ENCODE measurements at places on chromosomes 12 and 14.

DNA sequence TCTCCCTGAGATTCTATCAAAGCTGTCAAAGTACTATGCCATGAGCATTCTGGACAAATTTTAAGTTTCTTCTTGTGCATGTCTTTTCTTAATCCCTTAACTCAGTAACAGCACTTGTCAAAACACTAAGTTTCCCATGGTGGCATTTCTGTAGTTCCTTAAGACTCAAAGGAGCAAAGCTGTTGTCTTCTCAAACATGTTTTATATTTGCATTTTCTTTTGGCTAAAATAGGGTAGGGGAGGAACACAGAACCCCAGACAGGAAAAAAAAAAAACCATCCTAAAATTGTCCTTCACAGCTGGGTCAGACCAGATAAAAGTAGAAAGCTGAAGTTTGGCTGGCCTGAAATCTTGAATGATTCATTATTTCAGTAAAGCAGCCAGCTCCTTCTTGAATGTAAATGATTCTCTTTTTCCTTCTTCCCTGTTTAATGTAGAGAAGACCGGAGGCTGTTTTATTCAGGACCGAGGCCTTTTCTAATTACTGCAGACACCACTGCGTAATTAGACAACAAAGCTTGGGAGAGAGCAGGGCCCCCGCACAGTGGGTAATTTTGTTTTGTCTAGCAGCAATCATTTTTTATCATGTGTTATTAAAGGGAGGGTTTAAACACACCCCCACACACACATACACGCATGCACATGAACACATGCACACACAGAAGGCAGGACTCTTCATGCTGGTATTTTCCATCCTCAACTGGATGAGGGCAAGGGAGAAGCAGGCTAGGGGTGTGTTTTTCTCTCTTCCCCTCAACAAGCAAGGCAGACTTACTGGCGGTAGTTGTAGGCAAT, 51.0 kb downstream of the PAH start:
- DNase-seq, result no peak

- DNase-seq, result no peak
Observed at GRCh38 chr14:63470962-63471793, 72.0 kb downstream of the PPP2R5E start.

- DNase-seq, result no peak
Observed at GRCh38 chr12:67002720-67003119, 266.4 kb upstream of the CAND1 start.

- DNase-seq, result no peak
Observed at GRCh38 chr14:32136027-32136825, 59.1 kb downstream of the ARHGAP5 start.

- no peak for DNase-seq
Observed at GRCh38 chr14:97046967-97047366, 249.8 kb downstream of the VRK1 start.

DNA sequence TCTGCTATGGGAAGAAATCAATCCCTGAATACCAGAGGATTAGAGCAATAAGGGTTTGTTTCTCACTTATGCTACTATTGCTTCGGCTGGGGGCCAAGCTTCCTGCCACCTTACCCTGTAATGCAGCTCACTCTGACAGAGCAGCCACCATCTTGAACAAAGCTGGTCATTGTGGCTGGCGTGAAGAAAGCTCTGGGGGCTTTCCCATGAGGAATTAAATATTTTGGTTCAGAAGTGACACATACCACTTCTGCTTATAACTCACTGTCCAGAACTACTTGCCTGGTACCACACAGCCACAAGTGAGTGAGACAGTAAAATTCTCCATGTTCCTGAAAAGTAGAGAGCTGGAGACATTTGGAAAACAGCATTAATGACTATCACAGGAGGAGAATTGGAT, 82.6 kb downstream of the GALNT8 start:
- DNase-seq, result no peak

DNA sequence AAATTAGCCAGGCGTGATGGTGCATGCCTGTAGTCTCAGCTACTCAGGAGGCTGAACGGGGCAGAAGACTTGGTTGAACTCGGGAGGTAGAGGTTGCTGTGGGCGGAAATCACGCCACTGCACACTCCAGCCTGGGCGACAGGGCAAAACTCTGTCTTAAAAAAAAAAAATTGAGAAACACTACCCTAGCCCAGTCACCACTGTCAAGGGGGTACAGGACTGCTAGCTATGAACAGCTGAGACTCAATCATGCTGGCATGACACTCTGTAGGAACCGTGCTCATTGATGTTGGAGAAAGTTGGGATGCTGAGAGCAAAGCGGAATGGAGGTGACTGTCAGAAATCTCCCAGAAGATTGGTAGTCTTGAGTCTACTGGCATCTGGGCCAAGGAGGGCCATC, 58.2 kb upstream of the STON2 start:
- no peak for DNase-seq

- no peak for DNase-seq
Observed at GRCh38 chr14:92670643-92671366, 77.6 kb downstream of the LGMN start.

DNA sequence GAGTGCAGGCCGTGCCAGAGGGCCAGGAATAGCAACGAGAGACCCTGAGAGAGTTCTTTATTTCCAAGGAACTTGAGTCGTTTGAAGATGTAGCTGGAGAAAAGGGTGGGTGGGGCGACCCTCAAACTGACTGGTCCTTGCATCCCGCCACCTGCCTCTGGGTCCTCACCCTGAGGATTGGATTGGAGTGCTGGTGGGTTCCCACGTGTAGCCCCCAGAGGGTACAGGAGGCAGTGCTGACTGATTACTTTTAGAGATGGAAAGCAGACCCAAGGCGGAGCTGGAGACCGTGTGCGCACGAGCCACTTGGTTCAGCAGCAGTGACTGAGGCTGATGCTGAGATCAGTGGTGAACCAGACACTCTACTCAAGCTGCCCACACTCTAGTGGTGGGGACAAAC, 6.9 kb downstream of the EMG1 start:
- DNase-seq, result no peak

GRCh38 chr12:121871467-121871866, 12.8 kb upstream of the HPD start:
- no peak for DNase-seq

DNA sequence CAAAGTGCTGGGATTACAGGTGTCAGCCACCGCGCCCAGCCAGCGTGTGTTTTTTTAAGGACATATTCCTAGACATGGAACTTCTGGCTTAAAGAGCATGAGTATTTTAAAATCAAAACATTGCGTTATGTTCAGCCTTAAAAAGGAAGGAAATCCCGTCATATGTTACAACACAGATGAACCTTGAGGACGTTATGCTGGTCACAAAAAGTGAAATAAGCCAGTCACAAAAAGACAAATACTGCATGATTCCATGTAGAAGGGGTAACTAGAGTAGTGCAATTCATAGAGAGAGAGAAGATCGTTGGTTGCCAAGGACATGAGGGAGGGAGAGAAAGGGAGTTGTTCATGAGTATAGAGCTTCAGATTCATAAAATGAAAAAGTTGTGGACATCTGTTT, 53.9 kb downstream of the ACACB start:
- no peak for DNase-seq

GRCh38 chr14:90438841-90439240, 42.0 kb downstream of the CALM1 start:
- DNase-seq, result no peak

- DNase-seq, result no peak
Observed at GRCh38 chr12:18718462-18718861, 19.4 kb downstream of the PLCZ1 start.

DNA sequence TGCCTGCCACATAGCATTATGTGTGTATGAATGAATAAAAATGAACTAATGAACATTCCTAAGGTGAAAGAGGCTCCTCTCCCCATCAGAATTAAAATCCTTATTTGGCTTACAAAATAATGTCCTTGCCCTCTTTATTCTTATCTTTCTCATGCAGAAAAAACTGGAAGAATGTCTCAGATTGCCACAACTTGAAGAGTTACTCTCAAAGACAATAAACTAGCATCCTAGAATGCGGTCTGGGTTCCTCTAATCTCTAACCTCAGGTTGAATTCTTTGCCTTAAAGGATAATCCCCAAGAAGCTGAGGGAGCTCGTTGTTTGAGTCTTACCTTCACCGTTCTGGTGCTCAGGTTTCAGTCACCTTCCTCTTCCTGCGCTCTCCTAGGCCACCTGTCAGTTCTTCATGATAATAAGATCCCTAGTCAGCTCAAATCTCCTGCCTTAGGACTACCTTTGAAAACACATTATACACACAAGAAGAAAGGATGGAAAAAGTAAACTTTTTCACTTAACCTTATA, 147.1 kb downstream of the PHLDA1 start:
- DNase-seq, result no peak

GRCh38 chr12:59834659-59835474, 239.0 kb downstream of the SLC16A7 start:
- DNase-seq, result no peak

GRCh38 chr12:27936196-27936595, 36.3 kb downstream of the PTHLH start:
- no peak for DNase-seq

DNA sequence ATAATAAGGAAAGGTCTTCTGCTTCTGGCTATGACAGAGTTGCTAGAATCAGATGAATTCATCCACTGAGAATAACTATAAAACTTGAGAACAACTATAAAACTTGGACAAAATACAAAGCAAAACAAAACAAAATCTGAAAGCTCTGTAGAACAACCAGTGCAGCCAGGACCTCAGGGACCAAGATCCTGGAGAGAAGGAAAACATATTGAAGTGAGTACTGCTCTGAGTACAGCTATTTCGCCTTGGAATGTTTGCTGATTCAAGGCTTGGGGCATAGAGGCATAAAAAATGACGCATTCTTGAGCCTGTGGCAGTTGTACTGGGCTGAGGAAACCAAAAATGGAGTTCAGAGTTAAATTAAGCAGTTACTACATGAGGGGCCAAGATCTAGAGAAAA, 21.7 kb downstream of the FOXA1 start:
- DNase-seq, result no peak

- DNase-seq, result no peak
Observed at GRCh38 chr12:61272441-61272840, 987.8 kb upstream of the USP15 start.

DNA sequence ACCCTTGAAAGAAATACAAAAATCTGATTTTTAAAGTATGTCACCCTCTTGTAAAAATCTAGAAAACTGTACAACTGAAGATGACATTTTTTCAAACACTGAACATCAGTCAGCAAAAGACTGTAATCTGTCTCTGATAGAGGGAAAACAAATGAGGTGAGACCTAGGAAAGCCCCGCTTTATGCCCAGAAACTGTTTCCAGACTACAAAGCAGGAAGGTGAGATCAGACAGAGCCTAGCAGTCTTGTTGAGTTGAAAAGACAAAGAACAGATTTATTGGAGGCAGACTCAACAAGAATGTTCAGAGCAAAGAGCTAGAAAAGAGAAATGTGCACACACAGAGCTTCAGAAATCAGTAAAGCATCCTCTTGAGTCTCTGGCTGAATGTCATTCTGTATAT, 873.6 kb downstream of the LRFN5 start:
- no peak for DNase-seq

GRCh38 chr12:115934046-115934445, 343.4 kb downstream of the MED13L start:
- DNase-seq, result no peak

DNA sequence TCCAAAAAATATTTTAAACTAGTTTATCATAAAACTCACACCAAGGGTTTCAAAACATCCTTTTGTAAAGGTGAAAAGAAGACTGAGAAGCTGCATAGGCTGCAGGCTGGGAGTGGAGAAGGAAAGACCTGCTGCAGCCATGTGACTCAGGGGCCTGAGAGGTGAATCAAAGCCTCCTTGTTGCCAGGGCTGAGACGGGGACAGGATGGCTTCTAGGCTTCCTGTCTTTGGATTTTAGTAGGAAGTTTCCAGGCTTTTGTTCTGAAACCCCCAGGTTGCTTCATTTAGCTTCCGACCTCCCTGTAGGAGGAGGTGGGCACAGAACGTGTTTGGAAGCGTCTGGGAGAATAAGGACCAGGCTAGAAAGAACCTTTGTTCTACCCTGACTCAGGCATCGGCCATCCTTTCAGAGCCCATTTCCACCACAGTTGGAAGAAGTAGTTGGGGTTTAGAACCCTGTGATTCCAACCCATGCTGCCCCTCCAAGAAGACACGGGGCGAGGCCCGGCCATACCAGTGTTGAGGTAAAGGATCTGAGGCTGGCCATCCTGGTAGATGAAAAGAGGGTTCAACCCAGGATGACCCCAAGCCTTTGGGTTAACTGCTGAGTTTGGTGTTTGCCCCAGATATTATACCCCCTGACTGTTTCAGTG, 122.4 kb downstream of the SLC25A47 start:
- DNase-seq, result no peak

GRCh38 chr12:12804011-12804410, 9.1 kb upstream of the DDX47 start:
- DNase-seq, result no peak

- no peak for DNase-seq
Observed at GRCh38 chr12:66388517-66388916, 86.2 kb downstream of the HELB start.

GRCh38 chr12:126492181-126492580, 1426.9 kb downstream of the AACS start:
- no peak for DNase-seq

DNA sequence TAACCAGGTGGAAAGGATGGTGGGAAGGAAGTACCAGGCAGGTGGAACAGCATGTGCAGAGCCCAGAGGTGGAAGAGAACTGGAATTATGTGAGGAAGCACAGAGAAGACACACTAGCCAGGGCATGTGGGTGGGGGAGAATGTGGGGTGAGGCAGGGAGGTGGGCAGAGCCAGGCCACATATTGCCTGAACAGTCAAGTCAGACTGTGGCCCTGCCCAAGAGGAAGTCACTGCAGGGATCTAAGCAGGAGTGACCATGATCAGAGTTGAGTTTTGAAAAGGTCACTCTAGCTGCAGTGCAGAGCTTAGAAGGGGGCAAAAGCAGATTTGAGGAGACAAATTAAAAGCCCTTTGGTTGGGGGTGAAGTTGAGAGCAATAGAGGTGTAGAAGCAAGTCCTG, 114.0 kb upstream of the SLC38A2 start:
- DNase-seq, result no peak

DNA sequence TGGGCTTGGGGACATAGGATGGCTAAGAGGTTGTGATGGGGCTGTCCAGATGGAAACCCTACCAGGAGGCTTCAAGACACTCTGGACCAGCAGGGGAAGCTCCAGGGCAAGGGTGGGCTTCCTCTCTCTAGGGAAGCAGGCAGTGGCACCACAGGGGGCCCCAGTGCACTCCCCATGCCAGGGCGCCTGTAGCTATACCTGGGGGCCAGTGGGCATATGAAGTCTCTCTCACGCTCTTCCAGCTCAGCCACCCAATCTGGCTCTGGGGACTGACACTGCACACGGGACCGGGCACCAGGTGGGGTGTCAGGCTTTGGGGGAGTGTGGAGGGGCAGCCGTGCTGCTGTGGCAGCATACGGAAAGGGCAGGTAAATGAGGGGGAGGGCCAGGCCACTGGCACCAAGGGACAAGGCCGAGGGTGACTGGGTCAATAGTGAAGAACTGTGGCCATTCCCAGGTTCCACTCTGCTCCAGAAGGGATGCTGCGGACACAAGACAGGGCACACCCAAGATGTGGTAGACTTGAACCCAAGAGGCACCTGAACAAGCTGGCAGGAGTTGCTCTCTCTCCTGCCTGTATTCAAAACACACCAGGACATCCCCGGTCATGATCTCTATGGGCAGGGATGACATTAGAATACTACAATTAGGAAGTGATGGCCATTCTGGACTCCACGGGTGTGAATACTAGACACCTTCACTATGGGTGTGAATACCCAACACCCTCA, 27.5 kb downstream of the RFLNA start:
- DNase-seq, result no peak

GRCh38 chr12:53495903-53496751, 3.1 kb downstream of the MAP3K12 start:
- DNase-seq, result no peak

Measured in effector memory CD4-positive, alpha-beta T cell (primary cell).